C1 segment of cervical spinal cord (tissue), 14 donors: ENCODE measurements at places on chromosomes 5 and 9.

DNA sequence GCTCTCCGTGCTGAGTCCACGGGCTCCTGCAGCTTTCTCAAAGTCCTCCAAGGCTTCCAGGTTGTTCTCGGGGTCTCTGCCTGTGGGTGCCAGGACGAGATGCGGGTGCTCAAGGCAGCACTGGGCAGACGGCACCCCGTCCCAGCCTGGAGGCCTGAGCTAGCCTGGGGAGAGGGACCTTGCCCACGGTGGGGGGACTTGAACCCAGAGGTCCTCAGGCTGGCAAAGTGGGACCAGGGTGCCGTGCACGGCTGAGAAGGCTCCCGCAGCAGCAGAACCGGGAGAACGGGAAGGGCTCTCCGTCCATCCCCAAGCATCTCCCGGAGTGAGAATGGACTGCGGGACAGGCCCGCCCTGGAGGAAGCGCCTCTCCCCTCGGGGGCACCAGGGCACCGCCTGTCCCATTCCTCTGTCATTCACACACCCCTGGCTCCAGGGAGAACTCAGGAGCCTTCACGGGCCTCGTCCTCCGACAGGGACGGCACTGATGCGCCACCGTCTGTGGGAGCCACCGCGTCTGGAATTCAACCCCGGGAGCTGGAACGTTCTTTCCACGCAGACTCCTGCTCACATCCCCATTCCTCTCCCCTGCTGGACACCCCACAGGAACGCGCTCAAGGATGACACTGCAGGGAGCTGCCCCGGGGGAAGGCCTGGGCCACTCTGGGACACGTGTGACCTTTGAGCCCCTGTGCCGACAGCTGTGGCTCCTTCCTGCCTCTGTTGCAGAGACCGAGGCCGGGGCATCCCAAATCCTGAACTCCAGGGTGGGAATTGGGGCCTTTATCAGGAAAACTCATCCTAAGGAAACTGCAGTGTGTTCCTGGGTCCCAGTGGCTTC lies 16.3 kb upstream of the OBP2B start:
- DNase-seq = no peak

DNA sequence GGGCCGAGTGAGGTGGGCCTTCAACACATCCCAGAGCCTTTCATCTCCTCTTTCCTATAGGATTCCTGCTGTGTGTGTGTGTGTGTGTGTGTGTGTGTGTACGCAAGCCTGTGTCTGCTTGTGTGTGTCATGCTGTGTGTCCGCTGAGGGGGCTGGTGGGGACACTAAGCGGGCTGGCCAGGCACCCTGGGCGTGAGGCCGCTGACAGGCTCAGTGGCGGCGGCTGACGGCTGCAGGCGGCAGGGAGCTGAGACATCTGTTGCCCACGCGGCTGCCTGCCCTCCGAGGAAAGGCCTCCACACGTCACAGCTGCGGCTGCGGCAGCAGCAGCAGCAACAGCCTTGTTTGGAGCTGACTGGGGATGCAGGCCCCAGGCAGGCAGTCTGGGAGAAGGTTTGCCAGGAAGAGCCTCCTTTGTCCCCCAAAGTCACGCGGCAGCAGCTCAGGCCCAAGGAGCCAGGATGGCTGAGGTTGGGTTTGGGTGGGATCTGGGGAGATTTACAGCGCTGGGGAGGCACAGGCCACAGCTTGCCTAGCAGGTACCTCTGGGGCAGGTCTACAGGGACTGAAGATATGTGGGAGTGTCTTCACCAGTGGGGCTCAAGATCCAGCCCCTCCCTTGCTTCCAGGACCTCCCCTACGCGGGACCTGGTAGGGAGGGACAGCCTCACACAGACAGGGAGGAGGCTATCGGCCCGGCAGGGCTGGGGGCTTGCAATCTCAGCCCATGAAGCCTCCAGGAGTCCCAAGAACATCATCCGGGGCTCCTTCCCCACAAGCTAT lies 1.8 kb downstream of the PDLIM4 start:
- no peak for DNase-seq

GRCh38 chr5:2996248-2996647 lies 244.8 kb upstream of the IRX2 start:
- no peak for DNase-seq

- DNase-seq = no peak
Observed at GRCh38 chr5:56247592-56247991, 14.5 kb upstream of the ANKRD55 start.

- DNase-seq = no peak
Observed at GRCh38 chr9:1514776-1515363, 464.7 kb downstream of the DMRT2 start.

GRCh38 chr5:94992325-94992724 lies 292.6 kb downstream of the MCTP1 start:
- DNase-seq = no peak

- DNase-seq = no peak
Observed at GRCh38 chr5:73081093-73081492, 39.3 kb upstream of the TMEM171 start.

- DNase-seq = no peak
Observed at GRCh38 chr5:68710514-68710913, 383.3 kb upstream of the SLC30A5 start.

DNA sequence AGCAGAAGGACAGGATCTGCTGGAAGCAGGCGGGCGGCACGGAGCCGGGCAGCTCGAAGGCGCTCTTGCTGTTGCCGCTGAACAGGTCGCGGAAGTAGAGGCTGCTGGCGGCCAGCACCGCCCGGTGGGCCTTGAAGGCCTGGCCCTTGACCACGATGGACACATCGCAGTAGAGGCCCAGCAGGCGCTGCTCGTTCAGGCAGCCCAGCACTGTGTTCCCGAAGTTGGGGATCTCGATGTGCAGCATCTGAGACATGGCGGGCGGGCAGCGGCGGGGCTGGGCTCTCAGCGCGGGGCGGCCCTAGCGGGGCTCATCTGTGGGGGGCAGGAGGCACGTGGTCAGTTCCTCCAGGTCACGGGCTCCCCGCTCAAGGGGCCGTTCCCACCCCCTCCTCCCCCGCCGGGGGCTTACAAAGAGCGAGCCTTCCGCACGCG lies 44.8 kb downstream of the NACC2 start:
- DNase-seq = peak; percentile 56

DNA sequence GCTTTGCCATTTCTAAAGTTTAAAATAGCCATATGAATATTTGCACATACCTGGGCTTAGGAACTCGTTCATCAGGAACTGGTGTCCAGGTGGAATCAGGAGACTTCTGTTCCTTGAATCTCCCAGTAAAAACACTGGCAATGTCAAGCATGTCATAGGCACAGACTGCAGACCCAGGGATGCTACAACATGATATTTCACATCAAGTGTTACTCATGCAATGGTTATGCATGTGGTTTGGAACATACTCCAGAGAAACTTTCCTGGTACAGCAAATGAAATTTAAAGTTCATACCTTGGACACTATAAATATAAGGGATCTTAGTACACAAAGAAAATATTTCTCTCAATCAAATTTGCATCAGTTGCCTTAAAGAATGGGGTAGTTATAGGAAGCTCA lies 92.2 kb downstream of the SEMA6A start:
- no peak for DNase-seq

- DNase-seq = no peak
Observed at GRCh38 chr5:569358-569867, 42.7 kb upstream of the CEP72 start.

DNA sequence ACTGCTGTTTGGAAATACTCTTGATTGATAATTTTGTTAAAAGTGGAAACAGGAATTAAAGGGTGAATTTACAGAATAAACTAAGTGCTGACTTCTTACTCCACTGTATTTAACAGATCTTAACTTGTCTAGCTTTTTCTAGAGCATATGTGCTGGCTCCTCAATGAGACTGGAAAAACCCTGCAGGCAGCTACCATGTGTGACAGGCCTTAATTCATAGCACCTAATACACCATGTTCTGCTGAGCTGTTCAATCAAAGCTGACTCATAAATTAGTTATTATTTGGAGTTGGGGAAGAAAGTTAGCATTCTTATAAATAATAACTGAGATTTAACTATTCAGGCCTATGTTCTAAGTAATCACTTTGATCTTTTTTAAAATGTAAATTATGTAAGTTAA lies 29.4 kb downstream of the CTNNAL1 start:
- DNase-seq = no peak

DNA sequence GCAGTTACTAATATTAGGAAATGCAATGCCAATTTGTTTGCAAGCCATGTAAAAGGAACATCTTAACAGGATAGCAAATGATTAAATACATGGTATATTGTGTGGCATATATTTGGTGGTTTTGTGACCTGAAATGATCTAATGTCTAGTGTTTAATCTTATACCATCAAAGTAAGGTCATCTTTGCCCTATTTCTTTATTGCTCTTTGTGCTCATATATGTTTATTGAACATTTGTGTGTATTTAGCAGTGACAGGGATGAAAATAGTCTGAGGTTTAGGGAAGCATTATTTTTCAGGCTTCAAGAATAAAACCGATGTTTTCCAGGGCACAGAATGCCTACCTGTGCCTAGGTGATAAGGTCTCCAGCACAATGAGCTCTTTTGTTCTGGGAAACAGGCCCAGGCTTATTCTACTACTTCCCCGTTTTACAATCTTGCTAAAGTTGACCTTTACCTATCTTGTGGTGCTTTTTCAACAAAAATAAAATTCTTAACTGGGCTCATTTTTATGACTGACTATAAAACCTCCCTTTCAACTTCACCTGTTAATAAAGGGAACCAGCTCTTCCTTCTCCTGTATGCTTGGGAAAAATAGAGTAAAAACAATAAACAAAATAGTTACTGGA lies 105.6 kb upstream of the ANKH start:
- DNase-seq = no peak

DNA sequence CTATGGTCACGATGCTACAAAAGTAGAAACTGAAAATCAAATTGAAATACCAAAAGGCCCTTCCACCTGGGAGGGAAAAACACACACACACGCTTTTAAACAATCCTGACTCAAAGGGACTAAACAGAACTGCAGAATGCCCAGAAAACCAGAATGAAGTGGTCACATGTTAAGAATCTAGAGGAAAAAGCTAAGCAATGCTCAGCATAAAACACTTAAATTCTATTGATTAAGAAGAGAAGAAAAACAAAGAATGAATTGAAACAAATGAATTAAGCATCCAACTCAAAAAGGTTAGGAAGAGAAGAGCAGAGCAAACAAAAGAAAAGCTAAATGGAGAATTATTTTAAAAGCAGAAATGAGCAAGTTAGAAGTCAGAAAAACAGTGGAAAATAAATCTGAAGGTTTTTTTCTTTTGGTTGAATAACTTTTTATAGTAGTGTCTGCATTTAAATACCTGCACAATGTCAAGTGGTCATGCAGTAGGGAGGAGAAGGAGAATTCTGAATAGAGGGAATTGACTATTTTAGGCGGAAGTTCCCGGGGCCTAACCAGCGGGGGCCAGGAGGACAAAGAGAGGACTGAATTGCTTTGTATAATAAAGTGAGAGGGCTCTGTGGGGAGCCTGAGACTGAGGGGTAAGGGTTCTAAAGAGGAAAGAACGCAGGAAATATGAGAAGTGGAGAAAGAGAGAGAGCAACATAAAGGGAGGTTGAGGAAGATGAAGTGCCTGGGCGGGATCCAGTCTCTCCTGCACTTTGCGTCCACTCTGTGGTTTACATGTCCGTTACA lies 146.8 kb downstream of the ATPSCKMT start:
- no peak for DNase-seq

- DNase-seq = no peak
Observed at GRCh38 chr9:105278751-105279150, 34.3 kb downstream of the SLC44A1 start.

DNA sequence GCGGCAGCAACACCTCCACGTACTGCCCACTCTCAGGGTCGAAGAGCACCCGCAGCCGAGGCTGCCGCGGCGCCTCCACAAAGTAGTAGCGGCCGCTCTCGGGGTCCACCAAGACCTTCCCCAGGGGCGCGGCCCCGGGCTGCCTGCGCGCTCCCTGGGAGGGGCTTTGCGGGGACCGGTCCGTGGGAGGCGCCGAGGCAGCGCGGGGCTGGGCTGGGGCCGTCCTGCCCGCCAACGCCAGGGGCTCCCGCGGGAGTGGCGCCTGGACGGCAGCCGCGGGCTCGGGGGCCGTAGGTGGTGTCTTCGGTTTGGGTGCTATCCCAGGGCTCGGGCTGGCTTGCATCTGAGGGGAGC lies 2.6 kb upstream of the MZB1 start:
- DNase-seq = no peak

DNA sequence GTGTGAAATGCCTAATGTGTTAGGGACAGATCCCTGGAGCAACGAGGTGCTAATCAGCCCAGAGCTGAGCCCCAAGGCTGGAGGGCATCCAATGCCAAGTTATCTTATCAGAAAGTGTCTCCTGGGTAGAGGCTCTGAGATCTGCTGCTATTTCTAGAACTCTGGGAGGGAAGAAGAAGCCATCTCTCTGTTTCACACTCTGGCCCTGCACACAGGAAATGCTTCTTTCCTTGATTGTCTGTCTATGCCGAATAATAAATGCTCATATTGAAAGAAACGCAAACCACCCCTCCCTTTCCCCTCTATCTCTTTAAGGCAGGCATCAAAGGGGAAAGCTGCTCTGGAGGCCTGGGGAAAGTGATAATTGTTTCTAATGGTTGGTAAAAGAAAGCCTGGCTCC lies 166.7 kb downstream of the PAPPA start:
- no peak for DNase-seq

- no peak for DNase-seq
Observed at GRCh38 chr9:36323926-36324325, 65.7 kb upstream of the GNE start.

DNA sequence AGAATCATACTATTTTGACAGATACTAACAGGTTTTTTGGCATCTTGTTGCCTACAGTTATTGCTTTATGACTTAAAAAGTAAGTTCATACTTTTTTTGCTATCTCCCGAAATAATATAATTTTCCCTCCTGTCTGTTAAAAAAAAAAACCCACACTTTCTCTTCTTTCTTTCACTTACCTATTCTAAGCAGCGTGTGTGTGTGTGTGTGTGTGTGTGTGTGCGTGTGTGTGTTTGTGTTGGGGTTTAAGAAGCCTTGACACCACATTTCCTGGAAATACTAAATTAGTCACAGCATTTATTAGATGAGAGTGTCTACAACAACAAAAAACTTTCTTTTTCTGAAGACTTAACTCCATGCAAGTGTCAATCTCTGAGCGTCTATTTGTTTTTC lies 12.4 kb downstream of the TNFAIP8 start:
- no peak for DNase-seq

DNA sequence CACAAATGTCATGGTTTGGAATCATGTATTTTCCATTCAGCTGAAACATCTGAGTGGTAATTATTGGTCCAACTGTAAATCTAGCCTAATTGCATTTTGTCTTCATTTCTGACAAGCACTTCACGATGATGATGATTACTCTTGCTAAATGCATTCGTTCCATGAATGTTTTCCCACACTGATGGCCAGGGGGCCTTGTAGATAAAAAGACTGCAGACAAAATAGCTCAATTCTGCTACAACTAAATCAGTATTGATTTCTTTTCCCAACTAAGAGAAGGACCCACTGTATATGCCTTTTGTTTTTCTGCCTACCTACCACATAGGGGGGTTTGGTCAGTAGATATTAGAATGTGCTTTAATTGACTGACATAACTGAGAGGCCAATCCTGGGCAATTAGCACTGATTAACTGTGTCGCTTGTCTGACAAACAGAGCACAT lies 1351.3 kb upstream of the NUDT12 start:
- DNase-seq = no peak

- no peak for DNase-seq
Observed at GRCh38 chr9:99762470-99762869, 59.2 kb upstream of the NR4A3 start.
